ENCODE measurements at places on chromosomes 16 and 17.

DNA sequence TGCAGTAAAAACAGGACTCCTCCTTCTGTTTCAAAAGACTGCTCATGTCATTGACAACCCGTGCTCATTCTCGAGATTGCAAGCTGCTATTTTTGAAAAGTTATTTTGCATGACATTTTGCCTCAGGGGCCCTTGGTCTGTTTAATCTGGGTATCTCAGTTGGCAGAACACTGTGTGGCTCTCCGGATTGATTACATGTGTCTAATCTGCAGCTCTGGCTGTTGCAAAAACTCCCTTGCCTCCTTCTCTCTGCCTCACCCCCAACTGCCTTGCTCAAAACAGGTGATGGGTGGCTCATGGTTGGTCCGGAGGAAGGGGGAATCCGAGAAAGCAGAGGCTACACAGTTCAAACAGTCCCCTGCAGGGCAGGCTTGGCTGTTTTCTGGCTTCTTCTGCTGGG lies 25.3 kb downstream of the GINS3 start:
- no peak for DNase-seq

GRCh38 chr16:1169285-1170075 lies 16.6 kb downstream of the CACNA1H start:
- no peak for DNase-seq

- no peak for DNase-seq
Observed at GRCh38 chr17:43817826-43818225, 15.1 kb downstream of the MPP3 start.

- DNase-seq: no peak
Observed at GRCh38 chr16:10951026-10951425, 6.7 kb downstream of the CLEC16A start.

- DNase-seq: no peak
Observed at GRCh38 chr17:83031321-83031945, 48.0 kb upstream of the METRNL start.

DNA sequence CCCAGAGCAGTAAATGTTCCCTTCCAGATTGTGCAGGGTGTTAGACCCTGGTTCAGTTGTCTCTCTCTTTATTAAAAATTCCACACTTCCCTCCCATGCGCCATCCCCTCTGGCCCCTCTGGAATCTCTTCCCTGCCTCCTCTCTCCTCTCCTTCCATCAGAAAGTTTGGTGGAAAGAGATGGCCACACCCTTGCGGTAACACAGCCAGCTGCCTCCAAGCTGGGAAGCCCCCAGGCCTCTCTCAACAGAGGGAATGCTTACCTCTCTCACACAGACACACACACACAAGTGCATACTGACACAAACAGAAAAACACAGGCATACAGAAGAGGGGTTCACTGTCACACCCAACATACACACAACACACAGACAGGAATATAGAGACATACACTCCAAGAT lies 220.5 kb downstream of the C16orf78 start:
- DNase-seq: no peak

DNA sequence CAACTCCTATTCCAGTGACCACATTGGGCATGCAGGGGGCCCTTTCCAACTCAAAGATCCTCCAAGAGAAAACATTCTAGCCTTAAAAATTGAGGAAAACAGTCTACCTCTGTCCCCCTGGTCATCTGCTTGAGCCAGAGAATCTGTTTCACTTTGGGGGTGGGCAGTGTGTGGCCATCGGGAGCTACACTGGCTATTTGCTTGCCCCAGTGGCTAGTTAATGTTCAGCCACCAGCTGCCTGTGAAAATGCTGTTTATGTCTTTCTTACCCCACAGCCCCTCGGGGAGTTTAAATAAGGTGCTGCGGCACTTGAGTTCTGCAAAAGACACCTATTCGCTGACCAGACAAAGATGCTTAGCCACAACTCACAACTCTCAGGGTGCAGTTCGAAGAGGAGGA lies 43.4 kb downstream of the GNAO1 start:
- DNase-seq: no peak

DNA sequence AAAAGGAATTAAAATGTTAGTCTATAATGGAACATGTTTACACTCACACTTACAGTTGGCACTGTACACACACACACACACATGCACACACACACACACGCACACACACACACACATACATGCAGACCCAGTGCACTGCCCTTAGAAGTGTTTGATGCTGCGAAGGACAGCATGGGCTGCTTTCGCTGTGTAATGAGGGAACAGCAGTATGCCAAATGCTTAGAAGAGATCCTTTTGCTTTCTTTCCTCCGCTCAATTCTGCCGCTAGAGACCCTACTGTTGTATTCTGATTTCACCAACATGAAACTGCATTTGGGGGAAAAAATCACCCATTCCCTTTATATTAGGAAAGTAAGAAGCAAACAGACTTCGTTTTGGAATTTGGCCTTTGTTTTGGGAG lies 217.9 kb downstream of the ENGASE start:
- no peak for DNase-seq

- no peak for DNase-seq
Observed at GRCh38 chr16:84888450-84888849, 68.7 kb downstream of the CRISPLD2 start.

All from LoVo (cell line).